ENCODE measurements at places on chromosomes 6 and 20.

GRCh38 chr20:63498960-63499337 lies at the start of gene EEF1A2:
Gene EEF1A2, minus strand, starts transcription at chr20:63499083. Its CDS starts 1,320 bp downstream, at chr20:63497763.
- DNase-seq = peak; percentile 24

DNA sequence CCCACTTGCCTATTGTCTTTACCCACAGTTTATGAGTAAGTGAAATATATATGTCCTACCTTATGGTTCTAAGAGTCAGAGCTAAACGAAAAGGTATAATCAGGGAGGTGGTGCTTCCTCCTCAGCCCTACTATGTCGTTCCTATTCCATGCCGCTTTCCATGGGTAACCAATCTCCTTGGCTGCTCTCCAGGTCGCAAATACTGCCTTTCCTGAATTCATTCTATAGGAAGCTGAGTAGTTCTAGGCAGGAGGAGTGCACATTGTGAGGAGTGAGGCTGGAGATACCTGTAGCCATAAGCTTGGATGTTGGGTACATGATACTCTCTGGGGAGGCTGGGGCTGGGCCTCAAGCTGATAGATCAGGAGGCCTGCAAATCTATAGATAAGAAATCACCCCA lies 5.8 kb downstream of the IL20RA start:
- no peak for DNase-seq

DNA sequence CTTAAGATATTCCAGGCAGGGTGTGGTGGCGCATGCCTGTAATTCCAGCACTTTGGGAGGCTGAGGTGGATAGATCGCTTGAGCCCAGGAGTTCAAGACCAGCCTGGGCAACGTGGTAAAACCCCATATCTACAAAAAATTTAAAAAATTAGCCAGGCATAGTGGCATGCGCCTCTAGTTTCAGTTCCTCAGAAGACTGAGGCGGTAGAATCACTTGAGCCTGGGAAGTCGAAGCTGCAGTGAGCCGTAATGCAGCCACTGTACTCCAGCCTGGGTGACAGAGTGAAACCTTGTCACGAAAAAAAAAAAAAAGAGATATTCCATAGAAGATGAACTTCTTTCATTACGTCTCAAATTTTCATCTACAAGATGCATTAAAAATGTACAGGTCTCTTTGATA lies 46.7 kb upstream of the ISM1 start:
- DNase-seq = no peak

DNA sequence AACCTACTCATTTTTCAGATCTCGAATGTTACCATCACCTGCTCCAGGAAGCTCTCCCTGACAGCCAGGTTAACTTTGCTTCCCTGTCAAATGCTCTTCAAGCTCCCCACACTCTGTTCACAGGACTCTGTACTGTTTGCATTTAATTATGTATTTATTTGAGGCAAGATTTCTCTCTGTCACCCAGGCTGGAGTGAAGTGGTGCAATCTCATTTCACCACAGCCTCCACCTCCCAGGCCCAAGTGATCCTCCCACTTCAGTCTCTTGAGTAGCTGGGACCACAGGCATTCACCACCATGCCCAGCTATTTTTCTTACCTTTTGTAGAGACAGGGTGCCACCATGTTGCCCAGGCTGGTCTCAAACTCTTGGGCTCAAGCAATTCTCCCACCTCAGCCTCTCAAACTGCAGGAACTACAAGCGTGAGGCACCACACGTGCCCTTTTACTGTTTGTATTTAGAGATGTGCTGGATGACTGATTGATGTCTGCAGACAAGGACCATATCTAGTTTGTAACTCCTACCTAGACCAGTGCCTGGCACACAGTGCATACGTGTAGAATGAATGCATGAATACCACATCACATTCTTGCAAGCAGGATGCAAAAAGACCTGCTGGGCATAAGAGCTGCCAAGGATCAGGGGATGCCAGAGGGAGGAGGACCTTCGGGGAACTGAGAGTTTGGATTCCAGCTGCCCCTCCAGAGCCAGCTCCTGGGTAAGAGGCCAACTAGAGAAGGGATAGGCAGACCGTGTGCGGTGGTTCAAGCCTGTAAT lies 15.6 kb upstream of the CBFA2T2 start:
- no peak for DNase-seq

DNA sequence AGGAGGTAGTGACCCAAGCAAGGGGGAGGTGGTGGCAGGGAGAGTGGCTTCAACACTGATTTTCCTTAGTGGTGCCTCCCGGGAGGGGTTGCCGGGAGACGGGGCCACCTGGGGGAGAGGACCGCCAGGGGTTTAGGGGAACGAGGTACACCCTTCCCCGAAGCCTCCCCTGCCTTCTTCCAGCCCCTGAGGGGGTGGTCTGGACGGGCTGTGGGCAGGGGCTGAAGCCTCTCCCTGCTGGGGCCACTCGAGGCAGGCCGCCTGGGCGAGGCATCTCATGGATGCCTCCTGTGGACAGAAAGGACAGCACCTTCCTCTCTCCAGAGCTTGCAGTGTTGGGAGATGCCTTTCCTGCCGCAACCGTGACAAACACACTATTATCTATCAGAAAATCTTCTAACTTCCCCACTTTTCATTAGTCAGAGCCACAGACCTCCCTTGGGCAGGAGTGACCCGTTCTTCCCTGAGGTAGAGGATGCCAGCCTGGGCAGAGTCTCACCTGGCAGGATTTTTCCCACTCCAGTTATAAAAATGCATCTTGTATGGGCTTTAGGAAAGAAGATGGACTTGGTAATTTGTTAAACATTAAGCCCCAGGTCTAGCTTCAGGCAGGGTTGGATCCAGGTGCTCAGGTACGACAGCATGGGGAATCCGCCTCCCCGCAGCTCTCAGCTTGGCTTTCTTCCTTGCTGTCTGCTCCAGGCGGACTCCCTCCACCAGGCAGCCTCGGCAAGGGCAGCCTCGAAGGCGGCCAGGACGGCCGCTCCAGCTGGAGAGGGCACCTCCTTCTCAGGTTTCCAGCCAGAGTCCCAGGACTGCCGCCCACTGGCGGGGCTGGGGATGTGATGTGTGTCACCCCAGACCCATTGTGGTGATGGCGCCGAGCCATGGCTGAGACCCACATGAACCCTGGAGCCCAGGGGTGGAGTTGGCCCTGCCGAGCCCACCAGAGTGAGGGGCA lies 11.0 kb downstream of the HRH3 start:
- DNase-seq = peak; percentile 28

DNA sequence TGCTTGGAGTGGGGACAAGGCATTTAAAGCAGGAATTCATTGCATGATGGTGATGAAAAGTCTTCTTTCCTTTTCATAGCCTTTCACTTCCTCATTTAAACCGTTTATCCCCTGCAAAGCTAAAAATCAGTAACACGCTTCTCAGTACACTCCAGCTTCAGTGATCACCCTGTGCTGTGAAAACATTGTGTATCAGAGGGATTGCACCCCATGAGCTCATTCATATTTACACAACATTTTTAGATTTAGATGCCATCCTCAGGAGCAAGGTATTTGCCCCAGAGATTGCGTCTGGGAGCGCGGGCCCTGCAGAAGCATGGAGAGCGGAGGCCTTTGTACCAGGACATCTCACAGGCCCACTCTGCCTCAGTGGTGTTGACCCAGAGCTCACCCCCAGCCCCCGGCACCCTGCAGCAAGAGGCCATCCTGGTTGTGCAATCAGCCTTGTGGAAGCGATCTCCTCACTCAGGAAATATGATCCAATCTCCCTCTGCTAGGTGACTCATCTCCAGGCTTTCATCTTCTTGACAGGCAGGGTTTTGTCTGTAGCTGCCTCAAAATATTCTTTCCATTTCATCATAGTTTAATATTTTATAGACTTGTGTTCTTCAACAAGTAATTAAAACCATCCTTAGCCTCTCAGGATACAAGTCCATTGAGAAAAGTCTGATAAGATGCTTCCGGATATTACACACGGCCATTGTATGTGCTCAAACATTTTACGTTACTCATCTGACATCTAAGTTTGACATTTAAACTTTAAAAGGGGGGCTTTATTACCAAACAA lies 38.9 kb upstream of the THBS2 start:
- DNase-seq = peak; percentile 49

GRCh38 chr6:149007846-149008245 lies 261.0 kb downstream of the UST start:
- DNase-seq = no peak

DNA sequence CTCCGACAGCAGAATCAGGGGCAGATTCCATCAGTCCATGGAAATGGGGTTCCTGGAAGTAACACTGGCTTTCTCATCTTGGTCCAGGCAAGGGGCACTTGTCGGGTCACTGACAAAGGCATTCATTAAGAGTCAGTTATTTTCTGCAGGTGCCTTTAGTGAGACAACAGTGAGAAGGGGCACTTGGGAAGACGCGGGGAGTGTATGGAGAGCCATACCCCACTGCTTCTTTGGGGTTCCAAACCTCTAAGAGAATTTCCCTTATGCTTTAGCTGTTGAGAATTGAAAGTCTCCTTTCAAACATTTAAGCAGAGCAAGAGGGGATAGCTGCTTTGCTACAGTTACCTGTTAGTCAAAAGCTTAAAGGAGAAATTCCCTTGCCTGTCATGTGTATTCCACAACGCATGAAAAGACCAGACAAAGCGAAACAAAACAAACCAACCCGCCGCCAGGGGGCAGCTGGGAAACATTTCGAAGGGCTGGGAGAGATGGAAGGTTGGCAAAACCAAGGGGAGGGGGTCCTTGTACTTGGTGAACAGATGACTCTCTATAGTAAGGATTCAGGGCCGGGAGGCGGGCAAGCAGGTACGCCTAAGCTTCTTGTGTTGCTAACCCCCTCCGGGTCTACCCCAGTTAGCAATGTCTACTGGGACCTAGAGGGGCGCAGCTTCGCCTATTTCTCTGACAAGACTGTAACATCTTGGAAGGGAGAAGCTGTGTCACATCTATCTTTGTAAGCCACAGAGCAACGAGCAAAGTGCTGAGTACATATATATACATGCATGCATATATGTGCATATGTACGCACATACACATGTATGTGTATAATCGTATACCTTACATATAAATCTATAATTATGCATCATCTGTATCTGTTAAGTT lies 474.9 kb upstream of the AGPAT4 start:
- peak; percentile 51 for DNase-seq

- DNase-seq = no peak
Observed at GRCh38 chr6:154249499-154250298, 106.9 kb downstream of the IPCEF1 start.

GRCh38 chr6:37074053-37074827 lies 68.8 kb downstream of the FGD2 start:
- no peak for DNase-seq

GRCh38 chr6:151063352-151063751 lies 176.4 kb upstream of the AKAP12 start:
- DNase-seq = no peak

DNA sequence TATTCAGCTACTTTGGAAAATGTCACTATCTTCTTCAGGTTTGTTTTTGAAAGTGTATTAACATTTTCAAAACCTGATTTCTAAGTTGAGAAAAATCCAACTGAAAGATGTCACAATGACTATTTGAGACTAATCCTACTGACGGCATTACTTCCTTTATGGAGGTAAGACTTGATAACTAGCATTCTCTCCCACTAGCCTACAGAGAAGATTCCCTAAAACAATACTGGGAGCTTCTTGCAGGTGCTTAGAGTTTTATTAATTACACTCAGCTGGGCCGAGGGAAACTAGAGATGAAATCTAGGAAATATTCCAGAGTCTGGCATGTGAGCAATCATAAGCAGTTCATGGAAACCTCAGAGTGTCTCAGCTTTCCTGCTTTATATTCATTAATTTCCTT lies 114.0 kb downstream of the LCA5 start:
- DNase-seq = no peak

GRCh38 chr20:61437280-61438206 lies 185.5 kb downstream of the CDH4 start:
- DNase-seq = no peak

- DNase-seq = no peak
Observed at GRCh38 chr20:52534616-52535015, 343.0 kb upstream of the ZFP64 start.

DNA sequence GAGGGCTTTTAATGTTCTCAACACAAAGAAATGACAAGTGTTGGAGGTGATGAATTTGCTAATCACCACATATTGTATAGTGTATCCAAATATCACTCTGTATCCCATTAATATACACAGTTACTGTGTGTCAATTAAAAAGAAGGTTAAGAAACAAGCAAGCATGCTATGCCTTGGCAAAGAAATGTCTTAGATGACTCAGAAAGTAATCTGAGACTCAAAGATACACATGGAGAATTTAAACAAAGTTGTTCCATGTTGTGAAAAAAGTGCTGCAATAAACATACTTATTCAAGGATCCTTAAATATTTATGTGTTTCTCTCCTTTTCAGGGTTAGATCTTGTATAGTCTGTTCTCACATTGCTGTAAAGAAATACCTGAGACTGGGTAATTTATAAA lies 300.9 kb downstream of the DHX35 start:
- DNase-seq = no peak
